EH (cell line): ENCODE measurements at places on chromosomes 5 and 9.

DNA sequence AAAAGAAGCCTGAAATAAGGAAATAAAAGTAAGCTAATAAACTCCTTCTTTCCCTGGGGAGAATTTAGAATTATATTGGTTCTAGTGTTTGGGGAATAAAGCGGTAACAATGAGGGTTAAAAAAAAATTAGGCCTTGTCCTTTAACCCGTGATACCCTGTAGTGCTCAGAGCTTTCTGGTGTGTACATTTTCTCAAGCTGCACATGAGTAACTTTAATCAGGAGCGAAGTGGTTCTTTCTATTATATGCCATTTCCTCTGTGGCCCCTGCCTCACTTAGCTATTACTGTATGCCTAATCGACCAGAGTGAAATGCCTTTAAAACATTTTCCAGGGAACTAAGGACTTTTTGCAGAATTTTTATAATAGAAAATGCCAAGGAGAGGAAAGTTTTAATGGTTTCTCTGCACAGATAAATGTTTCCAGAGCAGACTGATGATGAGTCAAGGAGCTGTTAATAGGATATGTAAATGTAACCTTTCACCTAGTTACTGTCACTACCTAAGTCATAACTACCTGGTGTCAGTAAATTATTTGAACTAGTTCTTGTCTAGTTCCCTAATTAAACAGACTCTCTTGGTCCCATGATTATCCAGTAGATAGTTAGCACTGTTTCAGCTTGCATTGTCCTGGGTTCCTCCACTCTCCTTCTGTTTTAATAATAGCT is 7.6 kb downstream of the PAM start:
- peak; percentile 23 for DNase-seq

- DNase-seq, result peak; percentile 64
Measured at GRCh38 chr9:26158631-26159150, 480.4 kb upstream of the TUSC1 start.

- DNase-seq, result no peak
Measured at GRCh38 chr9:83698976-83699585, 8.7 kb downstream of the UBQLN1 start.

DNA sequence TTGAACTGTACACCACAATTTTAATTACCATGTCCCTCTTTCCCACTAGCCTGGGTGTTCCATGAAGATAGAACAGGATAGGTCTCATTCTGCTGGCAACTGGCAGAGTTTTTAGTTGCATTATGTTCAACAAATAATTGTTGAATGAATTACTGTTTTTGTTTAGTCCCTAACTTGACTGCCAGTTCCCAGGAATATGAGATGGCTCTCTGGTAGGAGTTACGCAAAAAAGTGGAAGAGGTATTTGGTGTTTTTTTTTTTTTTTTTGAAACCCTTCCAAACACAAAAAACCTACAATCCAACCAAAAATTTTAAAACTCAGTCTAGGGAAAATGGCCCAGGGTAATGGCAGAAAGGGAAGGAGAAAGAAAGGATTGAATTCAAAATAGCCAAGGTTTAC is 153.6 kb downstream of the GNAQ start:
- no peak for DNase-seq

DNA sequence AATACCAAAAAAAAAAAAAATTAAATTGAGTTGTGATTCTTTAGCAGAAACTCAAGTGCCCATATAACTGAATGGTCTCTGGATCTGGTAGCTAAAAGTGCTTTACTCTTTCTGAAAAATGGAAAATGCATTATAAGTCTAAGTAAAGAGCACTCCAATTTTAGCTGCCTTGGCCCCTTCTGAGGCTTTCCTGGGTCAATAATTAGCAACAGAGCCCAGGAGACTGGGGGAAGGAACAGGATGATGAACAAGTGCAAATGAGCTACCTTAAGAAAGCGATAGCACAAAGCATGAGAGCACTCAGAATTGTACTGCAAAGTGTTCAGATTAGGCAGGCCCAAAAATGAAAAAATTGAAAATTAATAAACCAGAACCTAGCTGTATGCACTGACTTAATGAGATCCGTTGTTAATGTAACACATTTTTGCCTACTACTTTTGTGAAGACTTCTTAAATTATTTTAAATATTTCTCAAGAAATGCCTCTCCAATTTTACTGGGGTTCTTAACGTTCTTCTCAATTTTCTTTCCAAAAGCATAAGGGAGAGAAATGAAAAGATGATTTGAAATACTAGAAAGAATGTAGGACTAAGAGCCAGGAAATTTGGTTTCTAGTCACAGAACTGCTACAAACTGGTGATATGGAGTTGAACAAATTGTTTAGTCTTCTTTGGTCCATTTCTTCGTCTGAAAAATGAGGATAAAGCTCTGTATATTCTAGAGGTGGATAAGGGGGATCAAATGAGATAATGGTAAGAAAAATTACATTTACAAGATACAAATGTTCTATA is 566.1 kb downstream of the PDE4D start:
- DNase-seq, result no peak

- no peak for DNase-seq
Measured at GRCh38 chr5:67092535-67092934, 104.1 kb downstream of the CD180 start.

DNA sequence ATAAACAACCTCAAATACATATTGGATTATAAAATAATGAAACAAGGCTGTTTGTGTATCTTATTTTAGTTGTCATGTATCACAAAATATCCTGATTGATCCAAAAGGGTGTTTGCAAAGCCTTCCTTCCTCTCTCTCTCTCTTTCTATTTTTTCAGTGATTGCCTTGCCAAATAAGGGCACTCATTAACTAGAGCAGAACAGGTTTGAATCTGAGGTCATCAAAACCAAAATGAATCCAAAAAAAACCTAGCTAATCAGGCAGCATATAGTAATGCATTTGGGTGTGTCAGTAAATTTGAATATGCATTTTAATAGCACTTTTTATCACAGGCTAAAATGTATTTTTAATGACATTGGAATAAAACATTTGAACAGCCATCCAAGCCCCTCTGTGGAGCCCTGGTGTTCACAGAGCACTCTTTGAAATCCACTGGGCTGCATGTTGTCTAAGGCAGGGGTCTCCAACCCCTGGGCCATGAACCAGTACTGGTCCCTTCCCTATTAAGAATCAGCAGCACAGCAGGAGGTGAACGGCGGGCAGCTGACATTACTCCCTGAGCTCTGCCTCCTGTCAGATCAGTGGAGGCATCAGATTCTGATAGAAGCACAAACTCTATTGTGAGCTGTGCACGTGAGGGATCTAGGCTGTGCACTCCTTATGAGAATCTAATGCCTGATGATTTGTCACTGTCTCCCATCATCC is 171.8 kb upstream of the RAI14 start:
- DNase-seq, result no peak
